ENCODE measurements at places on chromosomes 16 and 17. TPM values are rescaled to one million over a fixed set of nuclear protein-coding genes. Genes with fewer than 3 reads are reported as not detected.
A peak's percentile ranks its signal among the peaks of the same experiment; 100 is the strongest.

The NPIPA5 gene
- 6.9 TPM for total RNA-seq

The MT1E gene
- total RNA-seq = 23.2 TPM

- DNase-seq = no peak
Observed at GRCh38 chr17:50550661-50551432, 3.9 kb downstream of the SPATA20 start.

DNA sequence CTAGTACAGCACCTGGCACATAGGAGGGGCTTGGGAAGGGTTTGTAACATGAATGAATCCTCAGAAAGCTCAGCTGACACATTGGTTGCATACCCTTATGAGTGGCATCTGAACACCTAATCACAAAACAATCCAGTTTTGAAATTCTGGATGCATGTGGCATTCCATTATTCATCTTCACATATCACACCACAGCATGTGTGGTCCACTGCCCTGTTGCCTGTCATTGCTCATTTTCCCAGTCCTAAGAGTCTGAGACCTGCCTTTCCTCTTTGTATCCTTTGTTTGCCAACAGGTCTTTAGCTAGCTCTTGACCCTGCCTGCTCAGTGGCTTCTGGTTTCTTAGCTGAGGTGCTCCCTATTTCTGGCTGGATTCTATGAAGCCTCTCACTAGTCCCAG is 170.8 kb upstream of the ASIC2 start:
- no peak for DNase-seq

DNA sequence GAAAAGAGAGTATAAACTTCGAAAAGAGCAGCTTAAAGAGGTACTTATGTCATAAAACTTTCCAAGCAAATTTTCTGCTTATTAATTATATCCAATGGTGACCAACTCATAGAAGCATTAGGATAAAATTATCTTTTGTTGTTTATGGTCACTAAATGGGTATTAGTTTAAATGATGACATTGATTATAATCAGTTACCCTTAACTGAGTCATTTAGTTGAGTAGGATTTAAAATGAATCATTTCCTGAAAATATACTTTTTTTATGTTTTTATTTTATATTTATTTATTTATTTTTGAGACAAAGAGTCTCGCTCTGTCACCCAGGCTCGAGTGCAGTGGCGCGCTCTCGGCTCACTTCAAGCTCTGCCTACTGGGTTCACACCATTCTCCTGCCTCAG is 55.9 kb downstream of the ABHD15 start:
- peak; percentile 37 for DNase-seq

- DNase-seq = no peak
Observed at GRCh38 chr17:48125829-48126531, 18.4 kb downstream of the SNX11 start.

All from chondrocyte (in vitro differentiated cells).